ENCODE measurements at places on chromosomes 13 and 19. TPM values are rescaled to one million over a fixed set of nuclear protein-coding genes. Genes with fewer than 3 reads are reported as not detected.

Gene KLK2
- total RNA-seq: not detected

DNA sequence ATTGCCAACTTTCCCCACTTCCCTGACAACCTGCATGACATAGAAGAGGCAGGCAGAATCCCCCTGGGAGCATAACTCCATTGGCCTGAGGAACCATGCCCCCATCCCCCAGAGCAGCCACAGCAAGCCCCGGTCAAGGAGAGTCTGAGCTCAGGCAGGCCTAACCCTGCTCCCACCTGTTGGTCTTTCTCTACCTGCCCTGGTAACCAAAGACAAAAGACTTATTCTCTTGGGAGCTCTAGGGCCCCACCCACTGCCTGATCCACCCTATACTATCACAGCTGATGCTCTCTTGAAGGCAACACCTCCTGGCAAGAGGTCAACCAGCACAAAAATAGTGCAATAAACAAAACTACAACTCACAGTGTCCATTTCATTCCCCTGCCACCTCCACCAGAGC lies 59.3 kb downstream of the TNFSF13B start:
- no peaks in the 10 kb centered on the region for H3K4me1 ChIP-seq
- DNase-seq: no peak
- H3K27me3 ChIP-seq: no peaks in the 10 kb centered on the region
- no peak overlapping the region for H3K4me3 ChIP-seq

DNA sequence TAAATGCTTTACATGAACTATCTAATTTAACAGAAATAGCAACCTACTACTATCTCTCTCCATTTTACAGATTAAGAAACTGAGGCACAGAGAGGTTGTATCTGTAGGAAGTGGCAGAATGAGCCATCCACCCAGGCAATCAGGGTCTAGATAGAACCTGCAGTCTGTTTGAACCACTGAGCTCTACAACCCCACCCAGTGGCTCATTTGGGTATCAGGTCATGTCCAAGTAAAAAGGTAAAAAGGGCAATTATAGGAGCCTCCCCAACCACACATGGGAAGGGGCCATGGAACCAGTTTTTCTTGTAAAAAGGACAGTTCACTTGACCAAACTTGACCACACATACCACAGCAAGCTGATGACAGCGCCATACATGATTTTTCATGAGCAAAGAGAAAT lies 92.9 kb upstream of the SGCG start:
- no peak for DNase-seq
- no peak overlapping the region for H3K4me3 ChIP-seq
- no peak overlapping the region for H3K27ac ChIP-seq
- H3K4me1 ChIP-seq: no peaks in the 10 kb centered on the region
- no peaks in the 10 kb centered on the region for H3K36me3 ChIP-seq

- no peaks in the 10 kb centered on the region for H3K4me1 ChIP-seq
- DNase-seq: no peak
- no peak overlapping the region for H3K27ac ChIP-seq
- no peaks in the 10 kb centered on the region for H3K36me3 ChIP-seq
Measured at GRCh38 chr13:36006347-36006746, 124.8 kb downstream of the DCLK1 start.

DNA sequence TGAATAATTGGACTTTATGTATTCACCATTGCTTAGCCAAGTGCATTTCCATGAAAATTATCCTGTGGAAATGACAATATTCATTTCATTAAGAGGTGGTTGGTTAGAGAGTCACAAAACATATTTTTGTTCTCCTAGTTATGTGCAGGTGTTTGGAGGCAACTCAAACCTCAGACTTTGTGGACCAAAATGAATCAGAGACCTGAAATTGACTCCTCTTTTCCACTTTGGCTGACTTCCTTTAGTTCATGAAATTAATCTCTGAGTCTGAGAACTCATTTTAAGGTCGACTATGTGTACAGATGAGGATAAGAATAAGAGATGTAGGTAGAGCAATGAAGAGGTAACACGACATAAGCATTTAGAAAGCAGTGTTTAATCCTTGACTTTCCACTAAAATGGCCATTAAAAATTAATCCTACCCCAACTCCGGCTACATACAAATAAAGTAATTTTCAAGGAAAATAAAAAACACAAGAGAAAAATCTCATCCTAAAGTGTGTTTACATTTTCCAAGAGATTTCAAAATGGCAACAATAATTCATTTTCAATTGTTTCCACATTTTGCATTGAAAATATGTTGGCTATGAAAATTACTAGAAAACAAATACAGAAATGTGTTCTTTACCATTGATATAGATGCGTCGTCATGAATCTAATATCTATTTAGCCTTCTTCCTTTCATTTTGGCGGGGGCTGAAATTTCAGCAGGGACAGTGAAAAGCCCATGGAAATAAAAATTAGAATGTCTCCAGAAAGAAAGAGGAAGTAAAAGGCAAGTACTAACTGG lies 185.4 kb upstream of the CSNK1A1L start:
- H3K4me1 ChIP-seq: no peaks in the 10 kb centered on the region
- H3K36me3 ChIP-seq: no peaks in the 10 kb centered on the region
- no peak for DNase-seq

DNA sequence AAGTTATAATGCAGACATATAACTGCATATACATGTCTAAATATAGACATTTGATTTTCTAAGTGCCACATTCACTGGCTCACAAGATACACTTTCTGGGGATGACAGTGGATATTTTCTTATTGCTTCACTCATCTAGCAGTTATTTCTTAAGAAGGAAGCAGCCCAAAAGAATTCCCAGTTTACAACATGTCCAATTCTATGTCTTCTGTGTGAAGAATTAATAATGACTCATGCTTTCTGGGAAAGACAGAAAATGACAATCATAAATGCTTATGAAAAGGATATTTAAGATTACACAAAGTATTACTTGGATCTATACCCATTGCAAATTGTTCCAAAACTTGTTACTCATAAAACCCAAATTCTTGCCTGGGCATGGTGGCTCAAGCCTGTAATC lies 543.4 kb downstream of the SUCLA2 start:
- H3K4me1 ChIP-seq: no peaks in the 10 kb centered on the region
- H3K36me3 ChIP-seq: no peaks in the 10 kb centered on the region
- H3K4me3 ChIP-seq: no peak overlapping the region
- H3K27me3 ChIP-seq: no peaks in the 10 kb centered on the region
- no peak for DNase-seq

DNA sequence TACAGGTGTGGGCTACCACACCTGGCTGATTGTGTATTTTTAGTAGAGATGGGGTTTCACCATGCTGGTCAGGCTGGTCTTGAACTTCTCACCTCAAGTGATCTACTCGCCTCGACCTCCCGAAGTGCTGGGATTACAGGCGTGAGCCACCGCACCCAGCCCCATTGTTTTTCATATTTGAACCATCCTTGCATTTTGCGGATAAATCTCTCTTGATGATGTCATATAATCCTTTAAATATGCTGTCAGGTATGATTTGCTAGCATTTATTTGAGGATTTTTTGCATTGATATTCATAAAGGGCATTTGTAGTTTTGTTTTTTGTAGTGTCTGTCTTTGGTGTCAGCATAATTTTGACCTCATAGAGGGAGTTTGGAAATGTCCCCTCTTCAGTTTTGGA lies 5.7 kb downstream of the ZNF101 start:
- no peak overlapping the region for H3K4me3 ChIP-seq
- peaks cover 4% of the 10 kb centered on the region for H3K4me1 ChIP-seq
- H3K27ac ChIP-seq: no peak overlapping the region
- DNase-seq: no peak
